ENCODE measurements at places on chromosomes 2 and 18.

DNA sequence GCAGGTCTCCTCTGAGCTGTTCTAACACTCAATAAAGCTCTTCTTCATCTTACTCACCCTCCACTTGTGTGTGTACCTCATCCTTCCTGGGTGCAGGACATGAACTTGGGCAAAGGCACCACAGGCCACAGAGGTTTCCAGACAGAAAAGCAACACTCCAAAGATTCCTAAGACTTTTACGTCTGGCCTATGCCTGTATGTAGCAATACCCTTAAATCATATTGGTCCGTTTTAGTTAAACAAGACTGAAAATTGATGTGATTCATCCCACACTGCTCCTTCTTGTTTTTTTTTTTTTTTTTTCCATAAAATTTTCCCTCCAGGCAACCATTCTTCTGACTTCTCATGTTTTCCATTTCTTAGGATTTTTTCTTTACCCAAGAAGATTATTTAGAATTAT lies 404.3 kb downstream of the PID1 start:
- no peak for DNase-seq

- DNase-seq, result no peak
These were observed 52.4 kb downstream of the ADI1 start for GRCh38 chr2:3466966-3467365.

DNA sequence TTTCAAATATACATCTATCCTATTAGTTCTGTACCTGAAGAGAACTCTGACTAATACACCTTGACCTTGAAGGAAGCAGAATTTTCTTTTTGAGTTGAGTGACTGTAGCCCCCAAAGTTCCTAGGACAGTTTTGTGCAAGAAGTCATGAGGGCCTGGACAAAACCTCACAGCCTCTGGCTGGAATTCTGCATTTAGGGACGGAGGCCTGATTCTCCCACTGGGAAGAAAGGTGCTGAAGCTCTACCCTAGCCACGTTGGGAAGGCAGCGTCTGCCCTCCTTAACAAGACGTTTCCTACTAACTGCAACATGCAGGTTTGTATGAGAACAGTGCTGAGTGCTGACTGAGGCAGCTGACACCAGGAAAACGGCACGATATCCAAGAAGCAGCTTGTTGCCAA lies 74.4 kb upstream of the ZCCHC2 start:
- DNase-seq, result no peak

GRCh38 chr18:76142611-76143010 lies 352.4 kb downstream of the ZNF516 start:
- no peak for DNase-seq

GRCh38 chr2:218431878-218432277 lies 13.0 kb downstream of the VIL1 start:
- no peak for DNase-seq

DNA sequence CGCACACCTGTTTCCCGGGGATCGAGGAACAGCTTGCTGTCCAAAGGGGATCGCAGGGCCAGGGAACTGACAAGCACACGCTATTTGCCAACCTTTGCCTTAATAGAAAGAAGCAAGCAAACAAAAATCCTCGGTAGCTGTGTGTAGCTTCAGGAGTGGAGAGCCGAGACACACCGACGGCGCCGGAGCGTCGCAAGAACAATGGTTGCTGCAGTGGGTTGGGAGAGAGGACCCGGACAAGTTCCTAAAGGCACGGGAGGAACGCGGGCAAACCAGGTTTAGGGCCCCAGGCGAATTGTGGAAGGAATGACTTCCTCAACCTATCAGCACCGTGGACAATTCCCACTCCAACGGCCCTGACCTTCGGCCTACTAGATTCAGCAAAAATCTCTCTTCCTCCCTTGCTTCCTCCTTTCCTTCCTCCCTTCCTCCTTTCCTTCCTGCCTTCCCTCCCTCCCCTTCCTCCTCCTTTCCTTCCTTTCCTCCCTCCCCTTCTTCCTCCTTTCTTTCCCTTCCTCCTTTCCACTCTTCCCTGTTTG lies 4.9 kb upstream of the NEUROD1 start:
- DNase-seq, result no peak
